ENCODE measurements at places on chromosomes 7 and 10.
A peak's percentile ranks its signal among the peaks of the same experiment; 100 is the strongest.

DNA sequence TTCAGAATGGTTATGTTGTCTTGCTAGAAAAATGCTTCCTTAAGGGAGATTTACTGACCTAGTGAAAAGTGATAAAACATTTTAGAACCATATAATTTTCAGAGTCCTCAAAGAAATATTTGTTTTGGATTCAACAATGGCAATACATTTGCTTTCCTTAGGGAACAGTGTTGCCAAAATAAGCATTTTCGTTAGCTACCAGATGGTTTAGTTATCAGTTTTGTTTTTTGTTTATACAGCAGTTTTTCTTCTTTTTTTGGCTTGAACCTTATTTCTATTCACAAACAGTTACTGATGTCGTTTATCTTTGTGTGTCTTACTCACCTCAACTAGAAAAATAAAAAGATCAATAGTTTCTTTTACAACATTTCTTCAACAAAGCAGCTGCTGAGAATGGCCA lies 48.6 kb downstream of the EXOC4 start:
- DNase-seq, result no peak

DNA sequence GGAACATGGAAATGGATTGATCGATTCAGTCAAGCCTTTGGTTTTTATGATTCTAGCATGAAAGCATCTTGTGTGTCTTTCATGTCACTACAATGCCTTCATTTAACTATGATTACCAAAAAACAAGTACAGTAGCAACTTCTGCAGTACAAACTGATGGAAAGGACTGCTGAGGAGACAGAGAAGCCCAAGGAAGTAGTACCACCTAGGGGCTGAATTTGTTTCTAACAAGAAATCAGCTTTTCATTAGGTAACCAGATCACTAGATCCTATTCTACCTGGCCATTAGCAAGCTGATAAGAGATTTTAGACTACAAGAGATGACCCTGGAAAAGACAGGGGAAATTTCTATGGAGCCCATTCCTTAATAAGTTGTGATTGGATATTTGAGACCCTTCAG lies 3.2 kb upstream of the IFIT1 start:
- DNase-seq, result peak; percentile 71

GRCh38 chr10:34403512-34403911 lies 411.6 kb downstream of the PARD3 start:
- no peak for DNase-seq

DNA sequence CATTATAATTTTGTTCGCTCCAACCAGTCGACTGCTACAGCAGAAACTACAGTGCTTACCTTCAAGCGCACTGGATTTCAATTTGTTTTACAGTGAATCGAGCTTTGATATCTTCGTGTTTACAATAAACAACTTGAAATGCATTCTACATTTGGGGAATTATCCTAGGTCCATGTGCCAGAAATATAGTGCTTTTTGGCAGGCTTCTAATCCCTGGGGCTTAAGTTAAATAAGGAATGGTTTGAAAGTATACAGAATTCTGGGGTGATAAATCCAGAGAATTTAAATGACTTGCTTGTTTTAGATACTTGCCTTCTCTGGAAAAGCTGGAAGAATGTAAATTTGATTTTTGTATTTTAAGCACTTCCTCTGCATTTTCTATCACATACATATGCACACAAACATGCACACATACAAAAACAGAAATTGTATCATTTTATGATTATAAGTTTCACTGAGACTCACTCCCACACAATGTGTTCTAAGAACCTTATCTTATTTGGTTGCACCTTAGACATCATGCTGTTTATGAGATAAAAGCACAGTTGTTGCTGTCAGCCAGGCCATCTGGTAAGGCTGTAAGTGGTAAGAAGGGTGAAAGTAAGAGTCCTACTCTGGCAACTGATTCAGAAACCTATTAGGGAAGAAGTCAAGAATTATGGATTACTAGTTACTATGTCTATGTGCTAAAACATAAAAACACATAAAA lies 347.2 kb upstream of the KCND2 start:
- peak; percentile 22 for DNase-seq

DNA sequence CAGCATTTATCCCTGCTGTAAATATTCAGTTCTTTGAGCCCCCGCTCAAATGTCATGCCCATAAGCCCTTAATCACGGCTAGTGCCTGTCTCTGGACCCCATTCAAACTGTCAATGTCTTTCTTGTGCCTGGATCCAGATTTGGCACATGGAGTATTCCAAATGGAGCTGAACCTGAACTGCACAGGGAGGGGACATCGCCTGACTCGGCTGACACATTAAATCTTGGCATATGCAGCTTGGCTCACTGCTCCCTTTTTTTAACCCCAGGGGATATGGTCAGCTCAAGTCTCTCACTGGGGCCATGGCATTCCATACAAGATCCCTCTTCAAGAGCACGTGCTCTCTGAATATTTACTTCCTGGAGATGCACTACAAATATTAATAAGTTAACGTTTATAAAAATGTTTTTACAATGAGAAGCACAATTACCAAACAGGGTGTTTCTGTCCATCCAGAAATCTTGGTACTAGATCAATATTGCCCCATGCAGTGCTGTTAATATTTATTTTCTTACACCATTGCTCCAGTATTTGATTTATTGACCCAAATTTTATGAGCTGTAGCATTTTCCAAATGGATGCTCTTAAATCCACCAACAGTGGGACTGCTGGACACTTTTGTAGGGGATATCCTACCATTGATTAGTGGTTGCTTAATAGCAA lies 57.4 kb downstream of the FGFR2 start:
- no peak for DNase-seq

GRCh38 chr7:144049491-144049890 lies 743 bp downstream of the OR2A5 start:
- no peak for DNase-seq

DNA sequence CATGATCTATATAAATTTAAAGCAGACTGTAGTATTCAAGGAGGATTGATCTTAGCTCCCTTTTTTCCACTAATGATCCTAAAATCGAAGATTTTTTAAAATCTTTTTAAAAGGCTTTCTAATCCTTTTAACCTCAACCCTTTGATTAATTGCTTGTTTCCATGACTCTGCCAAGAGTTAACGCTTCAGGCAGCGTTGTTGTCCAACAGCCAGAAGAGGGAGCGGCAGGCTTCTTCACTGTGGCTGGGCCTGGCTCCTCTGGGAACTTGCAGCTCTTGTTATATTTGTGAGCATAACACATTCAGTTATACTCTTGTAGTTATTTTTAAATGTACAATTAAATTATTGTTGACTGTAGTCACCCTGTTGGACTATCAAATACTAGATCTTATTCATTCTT lies 26.3 kb downstream of the CRCP start:
- DNase-seq, result peak; percentile 53

GRCh38 chr7:157136372-157136771 lies 2.4 kb upstream of the UBE3C start:
- DNase-seq, result peak; percentile 72

DNA sequence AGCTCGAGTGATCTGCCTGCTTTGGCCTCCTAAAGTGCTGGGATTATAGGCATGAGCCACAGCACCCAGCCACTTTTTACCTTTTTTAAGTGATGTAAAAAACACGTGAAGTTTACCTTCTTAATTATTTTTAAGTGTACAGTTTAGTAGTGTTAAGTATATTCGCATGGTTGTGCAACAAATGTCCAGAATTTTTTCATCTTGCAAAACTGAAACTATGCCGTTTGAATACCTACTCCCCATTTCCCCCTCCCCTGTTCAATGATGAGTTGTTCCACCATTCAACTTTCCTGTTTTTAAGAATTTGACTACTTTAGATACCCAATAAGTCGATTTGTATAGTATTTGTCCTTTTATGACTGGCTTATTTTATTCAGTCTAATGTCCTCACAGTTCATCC lies 10.9 kb downstream of the NRBF2 start:
- no peak for DNase-seq

- DNase-seq, result no peak
These were observed 88.5 kb downstream of the CCNY start for GRCh38 chr10:35424680-35425285.

- DNase-seq, result no peak
These were observed 436.8 kb upstream of the FOXK1 start for GRCh38 chr7:4245135-4245865.

DNA sequence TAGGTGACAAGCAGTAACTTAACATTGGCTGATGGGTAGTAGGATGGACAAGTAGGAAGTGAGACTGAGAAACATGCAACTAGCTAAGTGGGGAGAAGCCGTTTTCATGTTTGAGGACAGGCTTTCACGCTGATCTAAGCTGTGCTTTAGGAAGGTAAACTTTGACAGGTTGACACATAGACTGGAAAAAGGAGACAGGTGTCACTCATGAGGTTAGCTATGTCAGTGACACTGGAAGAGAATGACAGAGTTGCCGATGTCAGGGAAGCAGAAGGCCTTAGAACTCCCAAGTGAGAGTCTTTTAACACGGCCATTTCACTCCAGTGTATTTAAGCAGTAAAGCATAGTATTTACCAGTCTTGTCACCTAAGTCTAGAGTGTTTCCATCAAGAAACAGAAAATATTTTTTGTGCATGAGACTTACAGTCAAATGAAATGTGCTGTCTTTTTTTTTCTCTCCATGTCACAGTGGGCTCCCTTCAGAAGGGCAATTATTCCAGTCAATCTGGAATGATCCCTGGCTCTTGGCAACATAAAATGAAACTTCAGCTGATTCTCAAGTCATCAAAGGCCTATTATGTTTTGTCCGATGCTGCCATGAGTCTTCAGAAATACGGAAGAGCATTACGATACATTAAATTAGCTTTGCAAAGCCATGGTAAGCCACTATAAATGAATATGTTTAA lies 20.6 kb downstream of the EDRF1 start:
- no peak for DNase-seq

DNA sequence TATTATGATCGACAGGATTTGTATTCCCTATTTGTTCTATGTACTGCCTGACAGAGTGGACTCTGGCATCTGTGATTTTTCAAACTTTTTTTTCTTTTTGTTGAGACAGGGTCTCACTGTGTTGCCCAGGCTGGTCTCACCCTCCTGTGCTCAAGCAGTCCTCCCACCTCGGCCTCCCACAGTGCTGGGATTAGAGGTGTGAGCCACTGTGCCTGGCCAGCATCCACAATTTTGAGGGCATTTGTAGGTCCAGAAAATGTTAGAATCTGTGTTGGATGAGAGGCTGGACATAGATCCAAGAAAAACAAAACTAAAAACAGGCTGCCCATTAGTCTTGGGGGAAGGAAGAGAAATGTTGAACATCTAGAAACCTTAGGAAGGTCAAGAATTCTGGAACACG lies 34.3 kb downstream of the SGPL1 start:
- DNase-seq, result no peak

DNA sequence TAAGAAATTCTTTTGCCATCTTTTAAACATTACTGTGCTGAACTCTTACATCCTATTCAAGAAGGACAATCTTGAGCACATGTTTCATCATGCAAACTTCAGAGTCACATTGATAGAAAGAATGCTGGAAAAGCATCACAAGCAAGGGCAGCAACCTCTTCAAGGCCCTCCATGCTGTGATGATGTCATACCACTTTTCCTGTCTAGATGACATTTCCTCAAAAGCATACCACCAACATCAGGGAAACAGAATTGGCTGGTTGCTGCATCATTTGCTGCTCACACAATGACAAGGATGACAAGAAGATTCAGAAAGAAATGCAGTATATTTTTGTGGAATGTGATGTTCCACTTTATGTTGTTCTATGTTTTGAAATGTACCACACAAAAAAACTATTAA lies 37.6 kb downstream of the CYP2C8 start:
- no peak for DNase-seq

- DNase-seq, result no peak
These were observed 641.0 kb downstream of the LRMDA start for GRCh38 chr10:76072384-76072783.

- no peak for DNase-seq
These were observed 2.3 kb upstream of the SMIM30 start for GRCh38 chr7:113120647-113121046.

GRCh38 chr10:91381257-91381891 lies 28.8 kb upstream of the HECTD2 start:
- DNase-seq, result peak; percentile 28

DNA sequence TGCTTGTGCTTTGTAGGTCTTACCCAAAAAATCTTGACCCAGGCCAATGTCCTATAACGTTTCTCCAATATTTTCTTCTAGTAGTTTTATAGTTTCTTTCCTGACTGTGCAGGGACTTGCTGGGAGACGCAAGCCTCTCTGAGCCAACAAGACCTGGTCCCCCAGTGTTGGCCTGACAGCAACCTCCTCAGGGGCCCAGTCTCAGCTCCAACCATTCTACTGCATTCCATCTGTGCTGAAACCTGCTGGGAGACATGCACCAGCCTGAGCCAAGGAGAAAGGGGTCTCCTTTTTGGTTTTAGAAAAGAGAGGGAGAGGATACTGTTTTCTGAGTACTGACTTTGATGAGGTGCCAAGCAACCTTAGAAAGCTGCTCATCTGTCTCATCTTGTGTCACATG lies 251.4 kb downstream of the PRKG1 start:
- no peak for DNase-seq

GRCh38 chr7:73341877-73342276 lies 13.9 kb downstream of the FKBP6 start:
- no peak for DNase-seq

GRCh38 chr7:38040831-38041230 lies 120.4 kb downstream of the EPDR1 start:
- no peak for DNase-seq

DNA sequence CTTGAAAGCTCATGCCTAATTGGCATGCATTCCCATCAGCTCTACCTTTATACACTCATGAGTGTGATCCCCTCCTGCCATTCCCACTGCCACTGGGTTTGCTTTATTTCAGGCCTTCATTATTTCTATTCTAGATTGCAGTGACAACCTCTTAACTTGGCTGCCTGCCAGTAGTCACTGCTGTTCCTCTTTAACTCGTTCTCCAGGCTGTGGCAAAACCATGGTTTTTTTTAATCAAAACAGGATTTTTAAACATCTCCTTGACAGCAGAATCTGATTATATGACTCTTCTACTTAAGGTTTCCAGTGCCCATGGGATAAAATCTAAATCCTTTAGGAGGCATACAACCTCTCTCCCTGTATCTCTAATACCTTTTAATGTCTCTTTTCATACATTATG lies 223.7 kb upstream of the PCDH15 start:
- DNase-seq, result peak; percentile 34

- DNase-seq, result no peak
These were observed 19.6 kb upstream of the ADD3 start for GRCh38 chr10:109988212-109988596.

DNA sequence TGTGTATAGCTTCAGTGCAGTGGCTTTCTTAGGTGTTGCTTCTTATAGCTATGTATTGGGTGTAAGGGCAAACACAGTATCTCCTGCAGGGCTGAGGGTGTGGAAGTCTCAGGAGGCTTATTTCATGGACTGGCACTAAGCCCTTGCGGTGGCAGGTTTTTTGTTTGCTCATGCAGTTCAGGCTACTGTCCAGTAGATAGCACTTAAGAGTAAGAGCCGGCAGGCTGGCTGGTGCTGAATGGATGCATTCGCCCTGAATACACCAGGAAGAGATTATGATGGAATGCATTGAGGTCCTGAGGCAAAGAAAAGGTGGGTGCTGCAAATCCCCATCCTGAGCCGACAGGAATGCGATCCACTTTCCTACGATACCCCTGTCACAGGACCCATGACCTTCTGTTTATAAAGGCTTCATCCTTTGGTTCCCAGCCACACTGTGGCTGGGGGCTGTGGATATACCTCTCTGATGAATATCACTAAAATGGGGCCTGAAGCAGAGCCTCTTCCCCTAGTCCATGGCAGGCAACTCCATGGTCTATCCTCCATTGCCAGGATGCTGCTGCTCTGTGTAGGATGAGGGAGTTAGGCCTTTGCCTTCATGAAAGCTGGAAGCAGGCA lies 44.9 kb downstream of the ANXA8 start:
- DNase-seq, result peak; percentile 50

- peak; percentile 17 for DNase-seq
These were observed 24.1 kb downstream of the ZNF37A start for GRCh38 chr10:38118072-38118807.
